ENCODE measurements at places on chromosomes 6 and 20.

- DNase-seq: no peak
These were observed 363.5 kb downstream of the ESR1 start for GRCh38 chr6:152170702-152171667.

GRCh38 chr6:65816991-65817390, 110.0 kb upstream of the EYS start:
- no peak for DNase-seq

GRCh38 chr6:71977884-71978283, 91.5 kb downstream of the RIMS1 start:
- DNase-seq: peak; percentile 2

DNA sequence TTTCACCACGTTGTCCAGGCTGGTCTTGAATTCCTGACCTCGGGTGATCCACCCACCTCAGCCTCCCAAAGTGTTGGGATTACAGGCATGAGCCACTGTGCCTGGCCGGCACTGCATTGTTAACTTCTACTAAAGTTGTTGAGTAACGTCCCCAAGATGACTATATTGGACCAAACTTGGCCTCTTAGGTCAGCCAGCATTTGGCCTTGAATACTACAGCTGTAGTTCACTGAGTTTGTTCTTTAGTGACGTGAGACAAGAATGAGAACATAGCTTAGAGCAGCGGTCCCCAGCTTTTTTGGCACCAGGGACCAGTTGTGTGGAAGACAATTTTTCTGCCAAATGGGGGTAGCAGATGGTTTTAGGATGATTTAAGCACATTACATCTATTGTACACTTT, 237.1 kb downstream of the TBC1D7 start:
- no peak for DNase-seq

- DNase-seq: no peak
These were observed 16.0 kb upstream of the TRIM38 start for GRCh38 chr6:25946631-25947030.

- DNase-seq: peak; percentile 23
These were observed 44.9 kb upstream of the SUPT3H start for GRCh38 chr6:45422503-45423110.

Data from muscle of back (tissue), 13 donors.